A673 (cell line): ENCODE measurements at places on chromosomes 2 and 18. TPM values are rescaled to one million over a fixed set of nuclear protein-coding genes. Genes with fewer than 3 reads are reported as not detected.

DNA sequence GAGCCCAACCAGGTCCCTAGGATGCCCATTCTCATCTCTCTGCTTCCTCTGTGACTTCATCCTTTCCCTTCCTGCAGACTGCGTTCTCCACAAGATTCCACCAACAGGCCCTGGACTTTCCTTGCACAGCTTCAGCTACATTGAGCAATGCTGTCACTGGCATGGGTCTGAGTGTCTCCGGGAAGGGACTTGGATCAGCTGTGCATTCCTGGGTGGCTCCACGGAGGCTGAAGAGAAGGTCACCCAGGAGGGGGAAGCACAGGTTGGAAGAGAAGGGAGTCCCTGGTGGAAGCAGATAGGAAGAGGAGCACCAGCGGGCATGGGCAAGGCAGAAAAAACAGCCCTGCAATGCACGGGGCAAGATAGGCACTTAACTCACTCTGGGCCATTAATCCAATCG lies 140.5 kb downstream of the UXS1 start:
- DNase-seq: no peak

- no peak for DNase-seq
Measured at GRCh38 chr2:237190966-237191713, 105.5 kb downstream of the COPS8 start.

- peak; percentile 13 for DNase-seq
Measured at GRCh38 chr2:237819231-237819630, 20.7 kb downstream of the RBM44 start.

- DNase-seq: peak; percentile 86
Measured at GRCh38 chr18:23231340-23232021, 96.2 kb downstream of the CABLES1 start.

DNA sequence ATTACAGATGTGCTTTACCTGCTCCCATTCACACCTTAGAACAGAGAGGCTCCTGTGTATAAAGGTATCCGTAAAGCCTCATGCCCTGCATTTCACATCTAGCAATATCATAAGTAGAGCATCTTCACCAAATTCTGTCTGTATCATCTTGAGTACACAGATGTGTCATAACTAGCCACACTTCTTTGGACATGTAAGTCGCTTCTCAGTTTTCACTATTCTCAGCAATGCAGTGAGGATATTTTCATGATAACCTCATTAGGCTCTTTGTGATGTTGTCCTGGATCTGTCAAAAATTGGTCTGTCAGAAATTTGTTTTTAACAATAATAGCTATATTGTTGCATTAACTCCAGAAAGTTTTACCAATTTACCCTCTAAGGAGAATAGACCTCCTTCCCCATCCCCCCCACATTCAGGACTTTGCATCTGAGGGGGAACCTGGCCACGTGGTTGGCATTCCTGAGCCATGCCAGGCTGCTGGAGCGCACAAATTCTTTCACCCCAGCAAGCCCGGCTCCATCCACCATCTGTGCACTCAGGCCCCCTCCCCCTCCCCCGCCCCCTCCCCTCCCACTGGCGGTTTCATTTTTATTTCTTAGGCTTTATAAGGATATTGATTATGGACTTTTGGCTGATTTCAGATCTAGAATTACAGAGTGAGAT lies 34.1 kb downstream of the AGAP1 start:
- no peak for DNase-seq

DNA sequence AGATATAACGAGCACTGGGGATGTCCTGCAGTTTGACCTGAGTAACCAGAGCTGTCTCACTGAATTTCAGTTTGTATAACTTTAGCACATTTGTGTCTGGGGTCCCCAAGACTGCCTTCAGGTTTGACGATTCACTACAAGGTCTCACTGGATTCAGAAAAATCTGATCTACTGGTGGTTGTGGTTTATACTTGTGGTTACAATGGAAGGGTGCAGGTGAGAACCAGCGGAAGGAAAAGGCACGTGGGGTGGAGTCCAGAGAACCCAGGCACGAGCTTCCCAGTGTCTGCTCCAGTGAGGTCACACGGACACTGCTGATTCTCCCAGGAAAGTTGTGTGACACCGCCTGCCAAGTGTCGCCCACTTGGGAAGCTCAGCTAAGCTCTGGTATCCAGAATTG lies 126.0 kb downstream of the ZNF236 start:
- no peak for DNase-seq

- no peak for DNase-seq
Measured at GRCh38 chr2:178476477-178476876, 1.9 kb downstream of the FKBP7 start.

DNA sequence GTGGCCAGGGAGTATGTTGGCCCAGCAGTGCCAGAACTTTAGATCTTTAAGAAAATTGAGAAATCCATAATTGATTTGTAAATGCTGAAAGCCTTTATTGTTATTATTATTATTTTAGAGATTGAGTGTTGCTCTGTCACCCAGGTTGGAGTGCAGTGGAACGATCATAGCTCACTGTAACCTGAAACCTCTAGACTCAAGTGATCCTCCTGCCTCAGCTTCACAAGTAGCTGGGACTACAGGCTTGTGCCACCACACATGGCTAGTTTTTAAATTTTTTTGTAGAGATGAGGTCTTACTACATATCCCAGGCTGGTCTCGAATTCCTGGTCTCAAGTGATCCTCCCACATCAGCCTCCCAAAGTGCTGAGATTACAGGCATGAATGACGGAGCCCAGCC lies 143.2 kb upstream of the CCDC68 start:
- no peak for DNase-seq

The SRD5A2 gene
- not detected in 2 replicates for total RNA-seq
